ENCODE measurements at places on chromosomes 12 and 14.
A peak's percentile ranks its signal among the peaks of the same experiment; 100 is the strongest.

GRCh38 chr14:94768521-94769390 is 1.2 kb downstream of the GSC start:
- DNase-seq: no peak

DNA sequence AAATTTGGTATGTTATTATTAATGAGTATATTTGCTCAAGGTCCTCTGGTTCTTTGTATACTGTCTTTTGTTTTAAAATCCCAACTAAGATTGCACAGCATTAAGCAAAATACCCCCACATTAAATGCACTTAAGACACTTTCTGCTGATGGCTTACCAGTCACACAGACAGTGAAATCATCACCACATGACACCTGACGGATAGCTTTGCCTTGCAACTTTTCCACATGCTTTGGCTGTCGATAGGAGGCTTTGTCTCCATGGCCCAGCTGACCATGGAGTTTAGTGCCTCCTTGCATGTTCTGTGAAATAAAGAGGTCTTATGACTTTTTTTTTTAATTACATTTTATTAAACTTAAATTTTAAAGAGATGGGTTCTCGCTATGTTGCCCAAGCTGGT is 19.7 kb downstream of the NEK9 start:
- no peak for DNase-seq

GRCh38 chr14:26841326-26841725 is 243.5 kb upstream of the NOVA1 start:
- DNase-seq: no peak

DNA sequence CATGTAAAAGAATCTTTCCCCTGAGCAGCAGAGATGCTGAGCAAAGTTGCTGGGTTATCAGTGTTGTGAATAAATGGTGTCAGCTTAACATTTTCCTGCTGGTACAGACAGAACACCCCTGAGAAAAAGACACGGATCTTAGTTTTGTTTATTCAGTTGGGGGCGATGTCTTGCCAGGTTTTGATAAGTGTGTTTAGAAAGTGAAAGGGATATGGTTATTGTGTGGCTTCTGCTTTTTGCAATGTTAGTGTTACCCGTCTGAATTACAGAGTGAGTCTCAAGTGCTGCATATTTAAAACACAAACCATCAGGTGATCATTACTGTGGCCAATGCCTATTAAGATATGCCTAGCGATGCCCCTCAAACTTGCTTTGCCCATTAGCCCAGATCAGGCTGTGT is 864.6 kb upstream of the SEL1L start:
- no peak for DNase-seq

- DNase-seq: no peak
Measured at GRCh38 chr12:25295361-25295760, 44.6 kb upstream of the KRAS start.

DNA sequence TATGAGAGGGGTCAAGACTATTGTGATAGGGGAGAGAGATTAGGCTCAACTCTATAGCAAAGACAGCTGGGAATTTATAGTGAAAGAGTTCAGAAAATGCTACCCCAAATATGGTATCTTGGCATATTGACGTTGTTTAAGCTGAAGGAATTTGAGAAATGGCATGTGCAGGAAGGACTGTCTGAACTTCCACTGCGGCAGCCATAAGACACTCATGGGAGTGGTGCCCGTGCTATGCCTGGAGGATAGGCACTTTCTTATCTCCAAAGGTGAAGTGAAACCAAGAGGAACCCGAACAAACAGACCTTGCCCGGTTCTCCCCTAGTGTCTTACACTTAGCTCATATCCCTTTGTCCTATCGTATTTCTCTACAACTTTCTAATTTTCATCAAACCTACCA is 390.3 kb downstream of the TMTC2 start:
- no peak for DNase-seq

DNA sequence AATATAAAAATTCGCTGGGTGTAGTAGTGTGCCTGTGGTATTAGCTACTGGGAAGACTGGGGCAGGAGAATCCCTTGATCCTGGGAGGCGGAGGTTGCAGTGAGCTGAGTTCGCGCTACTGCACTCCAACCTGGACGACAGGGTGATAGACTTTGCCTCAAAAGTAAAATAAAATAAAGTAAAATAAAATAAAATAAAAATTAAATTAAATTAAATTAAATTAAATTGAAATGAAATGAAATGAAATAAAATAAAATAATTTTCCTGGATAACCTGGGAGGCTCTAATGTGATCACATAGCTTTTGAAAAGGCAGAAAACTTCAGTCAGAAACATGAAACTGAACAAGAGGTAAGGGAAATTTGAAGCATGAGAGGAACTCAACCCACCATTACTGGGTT is 818.4 kb upstream of the ATXN7L3B start:
- DNase-seq: no peak

DNA sequence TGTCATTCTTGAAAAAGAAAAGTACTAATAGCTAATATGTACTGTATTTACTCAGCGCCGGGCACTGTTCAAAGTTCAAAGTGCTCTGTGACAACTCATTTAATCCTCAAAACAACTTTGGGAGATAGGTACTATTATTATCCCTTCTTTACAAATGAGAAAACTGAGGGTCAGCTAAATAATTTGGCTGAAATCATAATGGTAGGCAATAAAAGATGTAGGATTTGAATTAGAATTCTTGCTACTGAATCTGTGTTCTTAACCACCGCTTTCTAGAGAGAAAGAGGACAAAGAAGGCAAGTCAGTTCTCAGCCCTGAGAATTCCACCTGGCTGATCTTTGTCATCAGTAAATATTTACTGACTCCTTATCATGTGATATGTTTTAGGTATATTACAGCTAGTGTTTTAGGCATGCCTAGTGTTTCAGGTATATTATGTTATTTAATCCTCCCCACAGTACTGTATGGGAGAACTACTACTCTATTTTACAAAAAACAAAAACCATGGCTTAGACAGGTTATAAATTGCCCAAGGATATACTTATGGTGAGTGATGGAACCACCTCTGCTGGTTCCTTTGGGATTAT is 205.7 kb upstream of the GZMB start:
- DNase-seq: no peak

GRCh38 chr14:92900660-92901059 is 22.3 kb upstream of the CHGA start:
- DNase-seq: no peak

- DNase-seq: no peak
Measured at GRCh38 chr12:93176610-93177126, 201.1 kb upstream of the NUDT4 start.

DNA sequence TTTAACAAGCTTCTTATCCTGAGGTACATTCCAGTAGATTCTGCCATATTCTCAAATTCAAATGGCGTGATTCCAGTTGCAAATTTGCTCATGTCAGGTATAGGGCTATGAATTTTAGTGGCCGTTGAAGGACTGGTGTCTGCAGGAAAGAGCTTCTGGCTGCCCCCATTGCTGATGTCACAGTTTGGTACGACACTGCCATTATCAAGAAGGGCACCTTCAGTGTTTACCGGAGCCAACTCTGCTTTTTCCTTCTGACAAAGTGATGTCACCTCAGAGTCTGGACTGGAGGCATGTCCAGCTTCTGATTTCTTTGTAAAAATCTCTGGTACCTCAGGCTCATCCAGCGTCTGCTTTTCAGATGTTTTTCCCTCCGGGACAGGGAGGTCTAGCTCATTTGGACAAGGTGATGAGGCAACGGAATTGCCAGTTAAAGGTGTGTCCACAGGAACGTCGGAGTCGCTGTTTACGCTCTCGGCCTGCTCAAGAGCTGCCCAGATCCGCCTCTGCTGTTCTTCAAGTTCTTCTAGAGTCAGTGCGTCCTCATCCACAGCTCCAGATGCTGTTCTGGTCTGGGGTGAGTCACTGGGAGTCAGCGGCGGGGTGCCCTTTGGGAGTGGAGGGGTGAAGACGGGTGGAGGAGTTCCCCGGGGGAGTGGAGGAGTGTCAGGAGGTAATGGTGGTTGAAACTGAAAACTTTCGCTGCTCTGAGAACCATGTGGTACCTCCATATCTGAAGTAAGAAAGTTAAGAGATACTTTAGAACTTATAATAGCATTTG is 27.0 kb downstream of the ZCCHC8 start:
- DNase-seq: no peak

GRCh38 chr12:15728118-15728598 is 61.0 kb downstream of the EPS8 start:
- no peak for DNase-seq

DNA sequence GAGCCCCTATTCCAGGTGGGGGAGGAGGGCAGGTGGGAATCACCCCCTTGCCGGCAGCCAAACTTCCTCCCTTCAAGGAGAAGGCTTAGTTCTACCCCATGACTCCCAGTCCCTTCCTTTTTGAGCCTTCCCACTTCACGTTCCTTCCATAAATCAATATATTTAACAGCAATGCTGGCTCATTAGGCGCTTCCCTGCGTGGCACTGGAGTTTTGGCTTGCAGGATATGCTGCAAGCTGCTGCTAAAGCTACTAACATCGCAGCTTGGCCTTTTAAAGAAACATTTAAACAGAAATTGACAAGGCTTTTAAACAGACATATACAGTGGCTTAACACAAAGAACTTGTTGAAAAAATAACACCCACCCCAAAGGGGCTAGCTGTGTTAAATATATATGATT is 308.0 kb upstream of the FKBP4 start:
- no peak for DNase-seq

- DNase-seq: no peak
Measured at GRCh38 chr12:110004598-110004997, 5.4 kb downstream of the ANKRD13A start.

DNA sequence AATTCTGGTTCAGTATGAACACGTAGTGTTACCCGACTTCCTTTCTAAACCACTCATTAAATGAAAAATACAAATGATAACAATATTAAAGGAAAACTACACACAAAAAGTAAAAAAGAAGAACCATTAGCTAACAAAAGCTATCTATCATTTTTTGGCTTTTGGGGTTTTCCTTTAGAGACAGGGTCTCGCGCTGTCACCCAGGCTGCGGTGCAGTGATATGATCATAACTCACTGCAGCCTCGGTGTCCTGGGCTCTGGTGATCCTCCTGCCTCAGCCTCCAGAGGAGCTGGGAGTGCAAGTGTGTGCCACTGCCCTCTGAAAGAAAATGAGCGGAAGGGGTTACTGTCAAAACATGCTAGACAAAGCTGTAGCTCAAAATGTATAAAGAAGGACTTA is 238.2 kb upstream of the AVPR1A start:
- DNase-seq: no peak

GRCh38 chr12:124687174-124687902 is 119.9 kb upstream of the NCOR2 start:
- no peak for DNase-seq

GRCh38 chr12:32895688-32896431 is 717 bp downstream of the PKP2 start:
- no peak for DNase-seq

DNA sequence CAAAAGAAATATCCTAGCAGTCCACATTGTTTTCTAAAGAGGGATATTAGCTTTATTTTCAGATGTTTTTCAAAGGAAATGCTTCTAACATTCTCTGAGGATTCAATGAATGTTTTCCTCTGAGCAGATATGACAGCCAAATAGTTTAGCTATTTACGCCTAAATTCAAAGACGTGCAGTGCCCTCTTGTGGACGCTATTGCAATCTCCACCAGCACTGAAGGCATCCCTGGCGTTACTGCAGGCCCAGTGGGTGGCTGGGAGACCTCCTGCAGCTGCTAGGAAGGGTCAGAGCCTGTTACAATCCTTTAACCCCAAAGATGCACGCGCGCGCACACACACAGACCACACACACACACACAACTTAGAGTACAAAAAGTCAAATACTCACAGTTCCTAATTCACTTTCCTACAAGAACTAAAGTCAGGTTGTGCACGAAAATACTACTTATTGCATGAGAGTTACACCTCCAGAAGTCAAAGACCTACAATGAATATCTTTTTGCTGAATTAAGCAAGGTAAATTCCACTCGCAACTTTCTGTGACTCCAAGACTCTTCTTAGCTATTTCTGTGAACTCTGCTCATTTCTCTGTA is 589.3 kb upstream of the TMEM132C start:
- peak; percentile 82 for DNase-seq

DNA sequence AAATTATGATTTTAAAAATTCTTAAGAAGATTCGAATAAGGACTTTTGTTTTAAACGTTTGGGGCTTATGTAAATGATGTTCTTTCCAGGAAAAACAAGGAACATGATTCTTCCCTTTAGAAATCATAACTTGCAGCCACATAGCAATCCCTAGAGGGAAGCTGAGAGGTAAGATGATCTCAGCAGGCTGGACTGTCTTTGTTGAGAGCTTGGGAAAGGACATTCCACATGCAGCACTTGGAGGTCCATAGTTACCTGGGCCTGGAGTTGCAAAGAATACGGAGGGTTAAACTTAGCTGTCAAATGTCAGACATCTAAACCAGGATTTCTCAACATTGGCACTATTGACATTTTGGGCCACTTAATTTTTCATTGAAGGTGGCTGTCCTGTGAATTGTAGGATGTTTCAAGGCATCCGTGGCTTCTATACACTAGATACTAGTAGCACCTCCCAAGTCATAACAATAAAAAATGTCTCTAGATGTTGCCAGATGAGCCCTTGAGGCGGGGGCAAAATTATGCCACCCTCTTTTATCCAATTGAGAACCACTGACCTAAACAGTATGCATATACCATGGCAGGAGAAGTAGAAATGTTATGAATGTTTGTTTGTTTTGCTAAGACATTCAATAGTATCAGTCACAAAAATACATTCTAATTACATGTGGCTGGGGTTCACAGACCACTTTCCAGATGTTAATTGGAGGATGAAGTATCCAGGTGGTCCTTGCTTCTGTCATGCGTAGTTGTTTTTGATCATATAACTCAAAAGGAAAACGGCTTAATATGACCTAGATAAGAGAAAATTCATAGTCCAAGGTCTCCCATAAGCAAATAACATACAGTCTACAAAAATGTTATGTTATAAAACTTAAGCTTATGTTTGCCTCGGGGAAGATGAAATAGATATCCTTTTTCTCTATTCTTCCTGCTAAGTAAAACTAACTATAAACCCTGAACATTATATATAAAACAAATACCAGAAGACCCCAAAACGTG is 30.5 kb downstream of the TTC6 start:
- DNase-seq: no peak

DNA sequence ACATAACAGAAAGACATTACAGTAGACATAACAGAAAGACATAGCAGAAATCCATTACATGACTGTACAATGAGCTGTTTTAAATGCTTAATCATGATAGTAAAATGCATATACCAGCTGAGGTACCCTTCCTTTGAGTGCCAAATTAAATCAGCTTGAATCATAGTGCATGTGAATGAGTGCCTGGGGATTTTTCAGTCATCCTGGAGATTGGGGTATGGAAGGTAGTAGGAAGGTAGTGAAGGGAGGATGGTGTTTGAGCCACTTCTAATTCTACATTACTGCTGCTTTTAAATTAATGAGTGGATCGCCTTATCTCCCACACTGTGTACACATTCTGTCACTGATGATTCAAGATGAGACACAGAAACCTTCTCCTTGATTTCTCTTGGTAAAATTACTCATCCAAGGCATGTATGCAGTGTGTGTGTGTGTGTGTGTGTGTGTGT is 534.2 kb downstream of the LRFN5 start:
- DNase-seq: no peak

GRCh38 chr12:128920468-128920867 is 67.2 kb downstream of the GLT1D1 start:
- peak; percentile 53 for DNase-seq

GRCh38 chr14:91063119-91063518 is 2.7 kb upstream of the RPS6KA5 start:
- no peak for DNase-seq

- DNase-seq: no peak
Measured at GRCh38 chr14:93975791-93976476, 436 bp downstream of the ASB2 start.

Data from hippocampal formation (tissue), 2 donors.